ENCODE measurements at places on chromosomes 11 and 22.

GRCh38 chr11:122741613-122742300, 86.2 kb downstream of the UBASH3B start:
- no peak for DNase-seq

DNA sequence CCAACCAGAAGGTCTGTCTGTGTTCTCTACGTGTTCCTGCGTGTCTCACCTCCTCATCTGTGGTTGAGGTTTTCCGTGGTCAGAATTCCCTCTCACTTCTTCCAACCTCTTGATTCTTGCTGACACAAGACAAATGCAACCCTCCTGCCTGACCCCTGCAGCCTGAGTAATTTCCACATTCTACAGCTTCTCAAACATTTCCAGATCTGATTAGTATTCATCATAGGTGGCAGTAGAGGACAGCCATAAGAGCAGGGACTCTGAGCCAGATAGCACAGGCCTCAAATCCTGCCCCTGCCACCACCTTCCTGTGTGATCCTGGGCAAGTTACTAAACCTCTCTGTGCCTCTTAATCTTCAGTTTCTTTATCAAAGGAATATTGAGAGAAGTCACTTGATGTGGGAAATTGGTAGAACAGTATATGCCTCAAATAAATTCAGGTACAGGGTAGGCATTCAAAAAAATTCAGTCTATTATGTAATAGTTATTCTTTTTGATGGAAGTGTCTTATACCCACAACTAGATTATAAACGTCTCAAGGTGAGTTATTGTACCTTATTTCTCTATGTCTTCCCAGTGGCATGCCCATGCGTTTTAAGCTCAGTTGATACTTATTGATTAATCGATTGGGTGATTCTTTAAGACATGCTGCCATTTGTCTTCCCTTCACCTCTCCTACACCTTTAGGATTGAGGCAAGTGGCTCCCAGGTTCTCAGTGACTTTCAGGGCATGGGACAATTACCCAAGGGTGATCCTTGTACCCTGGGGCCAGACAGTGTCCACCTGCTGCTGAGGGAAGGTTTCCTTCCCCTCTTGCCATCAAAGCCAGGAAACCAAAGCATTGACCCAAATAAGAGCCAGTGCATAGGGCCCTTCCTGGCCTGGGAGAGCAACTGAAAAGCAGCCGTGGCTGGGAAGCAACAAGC, 19.6 kb downstream of the POU2AF1 start:
- no peak for DNase-seq

GRCh38 chr11:102560555-102561011, 30.0 kb upstream of the MMP7 start:
- peak; percentile 43 for DNase-seq

DNA sequence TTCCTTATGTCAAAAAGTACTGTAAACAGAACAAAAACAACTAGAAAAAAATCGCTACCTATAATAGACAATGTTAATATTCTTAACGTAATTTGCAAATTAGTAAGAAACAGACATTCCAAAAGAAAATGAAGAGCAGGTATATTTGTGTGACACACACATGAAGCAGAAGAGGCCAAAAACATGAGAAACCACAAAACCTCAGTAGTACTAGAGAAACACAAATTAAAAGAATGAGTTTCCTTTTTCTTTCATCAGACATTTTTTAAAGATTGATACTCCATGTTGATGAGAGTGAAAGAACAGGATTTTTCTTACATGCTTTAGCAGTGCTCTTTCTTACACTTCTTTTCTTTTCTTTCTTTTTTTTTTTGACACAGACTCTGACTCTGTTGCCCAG, 34.2 kb upstream of the PCF11 start:
- DNase-seq = no peak

Measured in GDM1 (cell line).